Stimulated activated CD4-positive, alpha-beta T cell treated with anti-CD3 and anti-CD28 coated beads, Interleukin-4, amount 100 ng/mL, for 4 hours (primary cell): ENCODE measurements at places on chromosomes 12 and 14.

DNA sequence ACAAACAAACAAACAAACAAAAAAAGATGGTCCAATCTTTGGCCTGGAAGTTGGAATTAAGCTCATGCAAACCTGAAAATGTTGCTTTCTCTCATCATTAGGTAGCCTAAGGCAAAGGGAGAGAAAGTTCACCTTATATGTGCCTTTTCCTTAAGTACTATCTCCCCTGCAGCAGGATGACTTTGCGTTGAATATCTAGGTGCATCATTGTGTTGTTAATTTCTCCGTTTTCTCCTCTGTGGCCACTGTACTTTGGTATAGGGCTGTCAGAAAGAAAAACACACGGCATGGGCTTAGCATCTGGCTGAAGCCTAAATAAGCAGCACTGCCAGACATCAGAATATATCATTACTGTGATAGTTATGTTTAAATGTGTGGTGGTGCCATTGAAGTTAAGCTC, 345.5 kb downstream of the BCAT1 start:
- DNase-seq = no peak

GRCh38 chr12:13171921-13172859, 24.3 kb upstream of the EMP1 start:
- no peak for DNase-seq

- DNase-seq = peak; percentile 74
These were observed at the start of gene CMAS for GRCh38 chr12:22046090-22046967. Gene CMAS, plus strand, starts transcription at chr12:22046218. Its CDS starts 86 bp downstream, at chr12:22046304.

- DNase-seq = no peak
These were observed 28.7 kb downstream of the TSPAN9 start for GRCh38 chr12:3105690-3106479.

- no peak for DNase-seq
These were observed 147.1 kb downstream of the VRK1 start for GRCh38 chr14:96944297-96944696.

- no peak for DNase-seq
These were observed 7.4 kb downstream of the PRKCH start for GRCh38 chr14:61328626-61329262.

GRCh38 chr12:52703878-52704277, 554 bp upstream of the KRT77 start:
- no peak for DNase-seq

- DNase-seq = no peak
These were observed 37.9 kb downstream of the ISCA2 start for GRCh38 chr14:74531467-74531866.

GRCh38 chr12:14402697-14403096, 37.2 kb downstream of the ATF7IP start:
- DNase-seq = no peak

DNA sequence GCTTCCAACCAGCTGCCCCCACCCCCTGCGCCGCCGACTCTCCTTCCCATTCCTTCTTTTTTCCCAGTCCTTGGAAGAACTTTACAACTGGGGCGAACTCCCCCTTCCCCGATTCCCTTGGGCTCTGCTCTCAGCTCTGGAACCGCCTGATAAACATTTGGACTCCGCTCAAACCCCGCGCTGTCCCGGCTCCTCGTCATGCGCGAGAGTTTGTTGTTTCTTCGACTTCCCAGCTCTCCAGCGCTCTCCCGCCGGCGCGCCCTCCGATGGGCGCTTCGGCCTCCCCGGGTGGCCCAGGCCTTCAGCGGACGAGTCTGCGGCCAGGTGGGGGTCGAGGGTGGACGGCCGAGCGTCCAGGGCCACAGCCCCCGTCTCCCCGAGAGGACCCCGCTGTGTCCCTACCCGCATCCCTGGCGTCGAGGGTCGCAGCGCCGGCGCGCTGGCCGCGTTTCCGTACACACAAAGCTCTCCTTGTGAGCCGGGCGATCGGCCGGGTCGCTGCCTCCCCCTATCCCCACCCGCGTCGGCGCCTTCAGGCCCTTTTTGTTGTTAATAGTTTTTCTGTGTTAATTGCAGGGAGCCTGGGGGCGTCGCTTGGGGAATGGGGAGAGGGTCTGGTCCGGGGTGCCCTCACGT, 847 bp downstream of the MMP14 start:
- no peak for DNase-seq
